ENCODE measurements at places on chromosomes 3 and 15.

DNA sequence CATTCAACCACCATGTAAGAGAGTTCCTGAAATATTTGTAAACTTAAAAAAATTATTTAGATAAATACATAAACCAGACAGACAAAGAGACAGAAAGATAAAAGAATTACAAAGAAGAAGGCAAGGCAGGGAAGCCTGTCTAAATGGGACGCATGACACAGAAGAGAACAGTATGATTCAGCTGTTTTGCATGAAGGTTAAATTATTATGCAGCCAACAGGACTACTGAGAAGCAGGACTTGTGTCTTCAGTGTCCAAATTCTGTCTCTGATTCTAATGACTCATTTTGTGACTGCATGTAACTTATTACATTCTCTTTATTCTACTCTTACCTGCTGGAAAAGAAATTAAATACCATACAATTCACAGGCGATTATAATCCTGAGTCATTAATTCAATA is 340.4 kb upstream of the KCNMB2 start:
- DNase-seq = no peak

DNA sequence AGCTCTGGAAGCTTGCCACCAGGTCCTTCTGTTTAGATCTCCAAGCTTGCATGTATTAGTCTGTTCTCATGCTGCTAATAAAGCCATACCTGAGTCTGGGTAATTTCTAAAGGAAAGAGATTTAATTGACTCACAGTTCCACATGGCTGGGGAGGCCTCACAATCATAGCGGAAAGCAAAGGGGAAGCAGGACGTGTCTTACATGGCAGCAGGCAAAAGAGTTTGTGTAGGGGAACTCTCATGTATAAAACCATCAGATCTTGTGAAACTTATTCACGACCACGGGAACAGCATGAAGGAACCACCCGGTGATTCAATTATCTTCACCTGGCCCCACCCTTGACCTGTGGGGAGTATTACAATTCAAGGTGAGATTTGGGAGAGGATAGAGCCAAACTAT is 147.0 kb upstream of the PROK2 start:
- DNase-seq = no peak

- no peak for DNase-seq
Observed at GRCh38 chr3:81393251-81393650, 368.2 kb downstream of the GBE1 start.

DNA sequence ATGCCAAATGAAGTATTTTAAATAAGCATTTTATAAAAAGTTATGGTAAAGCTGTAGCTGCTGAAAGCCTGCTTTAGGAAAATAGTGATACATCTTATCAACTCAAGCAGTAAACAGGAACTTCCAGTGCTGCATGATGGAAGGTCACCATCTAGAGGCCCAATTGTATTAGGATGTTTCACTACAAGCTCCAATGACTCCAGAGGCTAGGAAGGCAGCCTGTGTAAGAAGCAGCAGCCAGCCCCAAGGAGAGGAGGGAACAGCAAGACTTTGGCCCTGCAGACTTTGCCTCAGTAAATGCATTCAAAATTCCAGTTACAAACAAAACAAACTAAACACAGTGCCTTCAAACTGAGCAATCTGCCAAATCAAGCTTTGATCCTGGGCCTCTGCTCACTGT is 32.1 kb downstream of the ILDR1 start:
- DNase-seq = no peak

DNA sequence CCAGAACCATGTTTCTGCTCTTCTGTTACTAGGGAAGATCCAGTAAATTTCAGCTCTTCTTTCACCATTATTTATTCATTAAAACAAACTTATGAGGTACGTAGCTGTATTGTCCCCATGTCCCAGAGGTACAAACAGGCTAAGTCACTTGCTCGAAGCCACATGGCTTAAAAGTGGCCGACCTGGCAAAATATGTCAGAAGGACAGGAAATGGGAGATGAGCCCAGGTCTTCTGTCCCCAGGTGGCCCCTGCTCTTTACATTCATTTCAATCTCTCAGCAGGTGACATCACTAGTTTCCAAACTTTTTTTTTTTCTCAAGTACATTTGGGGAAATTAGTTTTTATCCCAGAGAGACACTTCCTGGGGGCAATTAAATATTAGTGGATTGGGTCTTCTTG is 34.1 kb upstream of the LPP start:
- no peak for DNase-seq

- no peak for DNase-seq
Observed at GRCh38 chr15:30671309-30671708, 45.4 kb downstream of the ARHGAP11B start.

DNA sequence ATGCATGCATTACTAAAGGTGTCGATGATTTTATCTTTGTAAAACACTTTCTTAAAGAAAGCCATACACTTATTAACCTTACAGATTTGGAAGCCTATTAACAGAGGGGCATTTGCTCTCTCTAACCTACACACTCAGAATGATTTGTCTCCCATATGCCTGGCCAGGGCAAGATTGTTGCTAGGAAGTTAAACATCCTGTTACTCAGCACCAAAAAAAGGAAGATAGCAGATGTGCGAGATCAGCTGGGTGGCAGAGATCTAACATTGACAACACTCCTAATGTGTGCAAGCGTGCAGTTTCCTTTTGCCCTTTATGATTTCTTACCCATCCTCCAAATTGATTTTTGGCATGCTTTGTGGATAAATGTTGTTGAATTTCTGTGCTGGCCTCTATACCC is 73.9 kb upstream of the TMEM108 start:
- DNase-seq = no peak
